ENCODE measurements at places on chromosomes 2 and 18.

- DNase-seq: no peak
These were observed 61.4 kb downstream of the XDH start for GRCh38 chr2:31353179-31353578.

DNA sequence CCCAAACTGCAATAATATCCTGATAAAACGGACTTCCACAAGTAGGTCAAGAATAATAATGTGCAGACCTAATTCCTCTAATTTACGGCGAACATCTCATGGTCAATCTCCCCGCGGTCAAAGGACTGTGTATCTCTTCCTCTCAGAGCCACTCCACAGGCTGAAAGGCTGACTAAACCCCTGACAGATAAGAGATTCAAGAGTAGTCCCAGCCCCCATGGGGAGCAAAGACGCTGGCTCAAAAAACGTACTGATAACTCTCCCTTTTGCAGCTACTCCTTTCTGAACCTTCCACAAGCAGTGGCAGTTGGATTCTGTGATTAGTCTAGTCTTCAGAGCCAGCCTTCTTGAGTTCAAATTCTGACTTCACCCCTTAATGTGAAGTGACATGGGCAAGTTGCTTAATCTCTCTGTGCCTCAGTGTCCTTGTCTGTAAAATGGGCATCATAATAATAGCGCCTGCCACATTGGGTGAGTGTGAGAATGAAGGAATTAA, 19.7 kb upstream of the IL18R1 start:
- DNase-seq: no peak

DNA sequence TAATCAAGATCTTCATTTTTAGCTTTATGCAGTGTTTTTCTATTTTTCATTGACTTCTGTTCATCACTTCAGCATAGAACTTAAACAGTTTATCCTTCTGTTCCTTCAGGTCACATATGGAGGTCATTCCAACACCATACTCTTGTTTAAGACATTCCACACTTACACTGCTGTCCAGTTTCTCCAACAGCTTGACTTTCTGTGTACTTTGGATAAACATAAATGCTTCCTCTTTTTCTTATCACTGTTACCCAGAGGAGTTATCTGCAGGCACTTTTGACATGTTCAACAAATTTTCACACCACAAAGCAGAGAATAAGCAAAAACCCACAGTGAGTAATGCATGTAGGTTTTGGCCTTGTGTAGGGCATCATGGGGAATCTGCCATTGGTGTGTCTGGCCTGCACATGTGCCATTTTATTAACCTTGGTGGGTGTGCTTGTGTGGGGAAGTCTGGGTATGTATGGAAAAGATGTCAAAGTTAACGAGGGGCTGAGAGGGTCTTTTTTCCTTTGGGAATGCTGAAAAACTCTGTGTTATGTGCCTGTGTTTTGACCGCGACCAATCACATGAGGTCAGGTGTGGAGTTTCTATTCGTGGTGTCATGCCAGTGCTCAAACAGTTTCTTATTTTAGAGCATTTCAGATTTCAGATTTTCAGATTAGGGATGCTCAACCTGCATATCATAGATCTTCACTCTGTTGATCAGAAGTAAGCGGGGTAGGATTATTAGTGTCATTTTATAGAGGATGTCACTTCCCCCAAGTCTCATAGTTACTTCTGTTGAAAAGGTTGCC, 53.9 kb upstream of the ACVR1 start:
- DNase-seq: no peak

GRCh38 chr2:25362434-25363145, 20.9 kb upstream of the DNMT3A start:
- DNase-seq: peak; percentile 57

- no peak for DNase-seq
These were observed 43.7 kb downstream of the CERKL start for GRCh38 chr2:181613241-181613640.

DNA sequence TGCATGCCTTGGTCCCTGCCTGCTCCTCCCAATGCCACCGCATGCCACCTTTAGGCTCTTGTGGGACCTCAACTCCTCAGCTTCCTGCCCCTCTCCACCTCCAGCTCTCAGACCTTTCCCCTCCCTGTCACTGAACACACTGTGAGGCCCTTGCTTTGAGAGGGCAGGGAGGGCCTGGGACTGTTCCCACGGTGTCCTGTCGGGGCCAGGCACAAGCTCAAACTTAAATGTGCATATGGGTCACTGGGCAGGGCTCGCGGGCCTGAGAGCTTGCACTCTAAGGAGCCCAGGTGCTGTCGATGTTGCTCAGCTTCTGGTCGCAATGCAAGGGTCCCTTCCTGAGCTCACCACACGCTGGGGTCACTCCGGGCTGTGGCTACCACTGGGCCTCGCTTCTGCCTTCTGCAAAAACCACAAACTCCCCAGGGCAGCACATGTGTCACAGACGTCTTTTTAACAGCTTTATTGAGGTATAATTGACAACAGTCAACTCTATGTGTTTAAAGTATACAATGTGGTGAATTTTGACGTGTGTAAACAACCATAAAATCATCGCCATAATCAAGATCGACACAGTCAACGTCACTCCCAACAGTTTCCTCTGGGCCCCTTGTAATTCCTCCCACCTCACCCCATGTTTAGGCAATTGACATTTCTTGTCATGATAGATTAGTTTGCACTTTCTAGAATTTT, 11.9 kb upstream of the B3GNT7 start:
- no peak for DNase-seq

DNA sequence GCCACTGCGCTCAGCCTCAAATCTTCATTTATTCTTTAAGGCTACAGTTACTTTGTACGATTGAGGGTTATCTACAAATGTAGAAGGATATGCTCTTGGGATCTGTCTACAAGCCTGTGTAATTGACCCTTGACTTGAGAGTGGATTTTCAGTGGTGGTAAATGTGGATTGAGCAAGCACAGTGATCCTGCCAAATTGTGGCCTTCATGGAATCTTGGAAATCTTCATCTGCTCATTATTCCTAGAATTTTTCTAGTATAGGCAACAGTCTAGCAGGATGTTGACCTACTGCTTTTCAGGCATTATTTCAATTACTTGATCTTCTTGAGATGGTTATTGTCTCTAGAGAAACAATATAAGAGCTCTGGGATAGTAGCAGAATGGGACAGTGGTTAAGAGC, 226.1 kb upstream of the REV1 start:
- no peak for DNase-seq

DNA sequence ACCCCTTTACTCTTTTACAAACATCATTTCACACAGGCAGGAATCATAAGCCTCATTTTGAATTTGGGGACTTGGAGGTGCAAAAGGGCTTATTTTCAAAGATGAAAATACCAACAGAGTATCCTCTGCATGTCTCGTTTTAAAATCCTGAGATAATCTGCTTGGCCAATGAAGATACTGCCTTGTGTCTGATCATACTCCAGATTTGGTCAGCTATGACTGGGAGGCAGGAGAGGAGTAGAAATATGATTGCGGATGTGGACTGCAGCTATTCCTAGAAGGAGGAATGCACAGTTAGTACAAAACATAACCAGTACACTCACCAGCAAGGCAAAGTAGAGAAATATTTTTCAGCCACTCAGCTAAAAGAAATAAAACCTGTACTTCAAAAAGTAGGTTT, 342.3 kb downstream of the RPRM start:
- no peak for DNase-seq

GRCh38 chr2:38523728-38524437, 78.8 kb downstream of the HNRNPLL start:
- no peak for DNase-seq

DNA sequence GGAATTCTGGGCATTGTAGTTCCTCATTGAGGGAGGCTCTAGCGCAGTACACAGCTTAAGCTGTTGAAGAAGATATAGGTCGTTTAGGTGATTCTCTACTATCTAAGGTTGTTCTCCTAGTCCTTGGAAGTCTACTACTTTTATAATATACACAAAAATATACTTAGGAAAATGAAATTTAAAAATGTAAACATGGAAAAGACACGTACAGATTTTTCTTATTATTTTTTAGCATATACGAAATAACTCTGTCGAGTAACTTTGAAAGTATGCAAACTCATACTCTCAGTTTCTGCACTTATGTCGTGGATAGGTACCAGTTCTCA, 272 bp upstream of the FASTKD1 start:
- DNase-seq: no peak

DNA sequence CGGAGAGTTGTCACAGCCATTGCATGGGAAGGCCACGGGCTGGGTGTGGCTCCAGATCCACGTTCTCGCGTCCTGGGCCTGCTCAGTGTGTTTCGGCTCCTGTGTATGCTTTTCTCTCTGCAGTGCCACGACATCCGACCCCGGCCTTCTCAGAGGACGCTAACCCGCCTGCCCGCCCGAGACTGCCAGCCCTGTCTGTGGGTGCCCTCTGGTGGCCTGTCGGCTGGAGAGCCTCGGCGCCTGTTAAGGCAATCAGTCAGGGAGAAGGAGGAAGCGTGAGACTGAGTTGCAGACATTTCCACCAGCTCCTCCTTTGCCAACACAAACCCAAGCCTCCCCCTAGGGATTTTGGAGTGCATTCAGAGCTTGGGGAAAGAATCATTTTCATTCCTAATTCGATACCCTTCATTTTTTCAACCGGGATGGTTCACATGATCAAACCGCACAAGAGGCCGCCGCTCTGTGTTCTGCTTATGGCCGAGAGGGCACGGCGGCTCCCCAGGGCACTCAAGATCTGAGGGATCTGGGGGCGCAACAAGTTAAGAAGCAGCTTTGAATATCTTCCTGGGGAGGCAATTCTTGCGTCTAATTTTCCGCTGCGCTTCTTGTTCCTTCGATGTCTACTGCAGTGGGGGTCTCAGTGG, 37.5 kb upstream of the ZBTB7C start:
- peak; percentile 76 for DNase-seq

DNA sequence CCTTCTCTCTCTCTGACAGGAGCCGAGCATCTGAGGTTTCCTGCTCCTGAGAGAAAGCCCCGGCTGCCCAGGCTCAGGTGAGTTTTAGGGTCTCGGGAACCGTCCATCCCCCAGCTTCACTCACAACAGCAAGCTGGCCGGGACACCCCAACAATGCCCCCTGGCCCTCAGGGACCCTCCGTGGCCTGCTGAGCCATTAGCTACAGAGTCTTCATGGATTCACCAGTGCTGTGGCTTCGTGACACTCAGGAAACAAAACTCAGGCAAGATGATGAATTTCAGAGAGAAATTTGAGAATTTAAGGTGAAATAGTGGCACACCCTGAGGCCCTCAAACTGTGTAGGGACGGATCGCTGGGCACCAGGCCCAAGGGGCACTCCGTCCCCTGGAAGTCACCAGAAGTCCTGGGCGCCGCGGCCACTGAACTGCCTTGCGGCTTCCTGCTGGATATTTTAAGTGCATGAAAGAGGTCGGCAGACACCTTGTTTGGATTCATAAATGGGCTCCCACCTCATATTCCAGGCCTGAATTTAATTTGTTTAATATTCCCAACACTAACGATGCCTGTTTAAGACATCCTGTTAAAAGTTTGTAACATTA, 368.3 kb upstream of the SALL3 start:
- no peak for DNase-seq

DNA sequence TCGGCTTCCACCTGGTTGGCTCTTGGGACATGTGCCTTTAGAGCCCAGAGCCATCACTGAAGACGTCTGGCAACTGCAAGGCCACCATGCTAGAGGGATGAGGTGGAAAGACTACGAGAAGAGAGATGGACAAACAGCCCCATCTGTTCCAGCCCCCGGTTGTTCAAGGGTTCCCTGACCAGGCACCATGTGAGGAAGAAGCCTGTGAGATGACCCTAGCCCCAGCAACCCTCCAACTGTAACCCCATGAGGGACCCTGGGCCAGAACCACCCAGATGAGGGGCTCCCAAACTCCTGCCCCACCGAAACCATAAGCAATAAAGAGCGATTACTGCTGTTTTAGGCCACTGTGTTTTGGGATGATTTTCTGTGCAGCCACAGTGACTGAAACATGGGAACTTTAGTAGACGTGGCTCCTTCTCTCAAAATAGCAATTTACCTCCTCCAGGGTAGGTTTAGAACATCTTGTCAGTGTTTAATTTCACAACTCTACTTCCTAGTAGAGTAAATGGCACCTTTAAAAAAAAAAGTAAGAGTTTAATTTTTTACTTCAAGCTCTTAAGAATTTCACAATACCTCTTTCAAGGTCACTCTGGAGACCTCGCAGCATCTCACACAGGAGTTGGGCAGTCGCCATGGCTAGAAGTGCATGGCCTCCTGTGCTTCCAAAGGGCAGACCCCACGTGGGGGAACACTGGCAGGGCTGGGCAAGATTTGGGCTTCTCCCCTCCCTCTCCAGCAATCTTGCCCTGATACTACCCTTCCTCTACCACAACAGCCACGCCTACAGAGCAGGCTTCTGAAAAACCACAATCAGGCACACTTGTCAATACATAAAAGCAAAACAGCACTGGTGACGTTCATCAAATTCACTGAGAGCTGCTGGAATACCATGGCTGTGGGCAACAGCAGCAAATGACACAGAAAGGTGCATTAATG, 48.8 kb downstream of the TMEM163 start:
- peak; percentile 69 for DNase-seq

DNA sequence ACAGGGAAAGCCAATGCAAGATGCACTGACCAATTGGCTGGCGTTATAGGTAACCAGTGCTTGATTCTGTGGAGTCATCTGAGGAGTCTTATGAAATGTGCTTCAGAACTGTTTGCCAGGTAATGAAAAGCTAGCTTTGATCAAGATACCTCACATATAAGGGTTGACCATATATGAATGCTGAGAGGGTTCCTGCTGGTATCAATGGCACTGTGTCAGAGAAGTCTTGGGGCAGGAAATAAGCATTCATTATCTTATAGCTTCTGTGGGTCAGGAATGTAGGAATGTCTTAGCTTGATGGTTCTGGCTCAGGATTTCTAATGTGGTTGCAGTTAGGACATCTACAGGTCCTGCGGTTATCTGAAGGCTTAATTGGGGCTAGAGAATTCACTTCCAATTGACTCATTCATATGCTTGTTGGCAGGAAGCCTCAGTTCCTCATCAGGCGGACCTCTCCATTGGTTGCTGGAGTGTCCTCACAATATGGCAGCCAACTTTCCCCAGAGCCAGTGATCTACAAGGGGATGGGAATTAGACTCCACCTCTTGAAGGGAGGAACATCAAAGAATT, 22.1 kb upstream of the TCF7L1 start:
- DNase-seq: no peak

- no peak for DNase-seq
These were observed 87.7 kb downstream of the PTGR3 start for GRCh38 chr18:75121266-75121665.

GRCh38 chr2:134976074-134976702, 57.6 kb downstream of the CCNT2 start:
- no peak for DNase-seq

DNA sequence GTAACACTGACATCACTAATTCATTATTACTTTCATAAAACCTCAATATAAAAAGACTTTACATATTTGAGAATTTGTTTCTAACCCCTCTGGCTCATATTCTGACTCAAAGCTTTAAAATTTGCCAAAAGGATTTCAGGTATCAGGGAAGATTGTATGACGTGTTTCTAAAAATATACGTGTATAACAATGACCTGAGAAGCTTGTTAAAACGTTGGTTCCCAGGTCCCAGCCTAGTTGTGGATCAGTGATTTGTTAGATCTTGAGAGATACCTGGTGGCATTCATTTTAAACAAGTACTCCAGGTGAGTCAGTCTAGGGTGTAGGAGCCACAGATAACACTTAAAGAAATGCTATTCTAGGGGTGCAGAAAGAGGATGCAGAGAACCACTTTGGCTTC, 1096.8 kb upstream of the NXPH2 start:
- no peak for DNase-seq

Data from CD4-positive, alpha-beta T cell treated with Interleukin-6 for 4 hours (primary cell).